ENCODE measurements at places on chromosomes 3 and 15.

DNA sequence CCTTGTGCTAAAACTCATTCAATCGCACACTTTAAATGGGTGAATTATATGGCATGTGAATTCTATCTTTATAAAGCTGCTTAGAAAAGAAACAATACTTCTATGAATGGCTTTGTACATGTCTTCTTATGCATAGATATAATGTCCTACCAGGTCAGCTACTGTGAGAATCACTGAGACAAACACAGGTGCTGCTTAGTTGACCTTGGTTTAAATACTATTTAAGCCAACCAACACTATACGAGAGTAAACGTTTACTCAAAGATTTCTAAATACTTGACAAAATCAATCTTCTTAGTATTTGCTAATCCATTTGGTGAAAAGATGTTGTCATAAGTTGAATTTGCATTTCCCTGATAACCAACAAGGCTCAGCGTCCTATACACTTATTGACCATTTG is 260.3 kb downstream of the ADAMTS17 start:
- DNase-seq, result no peak

GRCh38 chr3:52228751-52229291 is 3.4 kb upstream of the TLR9 start:
- no peak for DNase-seq

DNA sequence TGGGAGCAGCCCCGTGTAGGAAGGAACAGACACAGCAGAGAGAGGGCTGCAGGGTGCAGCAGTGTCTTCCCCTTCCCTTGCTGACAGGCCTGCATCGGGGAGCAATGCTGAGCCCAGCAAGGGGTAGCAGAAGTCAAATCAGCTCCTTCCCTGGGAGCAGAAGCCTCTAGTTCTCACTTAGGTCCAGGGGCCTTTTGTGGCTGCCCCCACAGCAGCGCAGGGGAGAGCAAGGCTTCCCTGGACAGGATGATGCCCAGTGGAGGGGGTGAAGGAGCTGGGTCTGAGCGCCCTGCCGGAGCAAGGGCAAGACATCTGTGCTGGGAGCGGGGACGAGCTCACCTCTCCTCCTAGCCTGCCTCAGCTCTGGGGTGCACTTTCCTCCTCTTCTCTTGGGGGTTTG is 827 bp downstream of the PLCB2 start:
- no peak for DNase-seq

- no peak for DNase-seq
These were observed 9.1 kb downstream of the BCL2L10 start for GRCh38 chr15:52103217-52104207.

DNA sequence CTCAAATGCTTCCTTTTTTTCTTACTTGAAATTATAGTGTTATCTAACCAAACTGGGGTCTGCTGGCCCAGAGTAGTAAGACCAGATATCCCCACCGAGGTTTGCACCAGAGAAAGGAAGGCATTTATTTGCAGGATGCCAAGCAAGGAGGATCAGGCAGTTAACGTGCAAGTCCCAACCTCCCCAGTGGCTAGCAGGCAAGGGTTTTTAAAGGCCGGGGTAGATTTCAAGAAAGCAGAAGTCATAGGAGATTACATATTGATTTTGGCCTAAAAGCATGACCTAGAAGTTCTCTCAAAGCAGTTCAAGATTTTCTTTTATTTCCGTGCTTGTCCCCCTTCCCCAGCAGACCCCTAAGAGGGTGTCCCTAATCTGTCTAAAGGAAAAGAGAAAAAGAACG is 32.8 kb upstream of the STRIT1 start:
- no peak for DNase-seq

All from activated naive CD4-positive, alpha-beta T cell (primary cell).